ENCODE measurements at places on chromosomes 13 and 19.

GRCh38 chr13:33139780-33140535 is 123.7 kb downstream of the KL start:
- no peak for DNase-seq

GRCh38 chr13:105327581-105328126 is 1207.8 kb downstream of the EFNB2 start:
- no peak for DNase-seq

DNA sequence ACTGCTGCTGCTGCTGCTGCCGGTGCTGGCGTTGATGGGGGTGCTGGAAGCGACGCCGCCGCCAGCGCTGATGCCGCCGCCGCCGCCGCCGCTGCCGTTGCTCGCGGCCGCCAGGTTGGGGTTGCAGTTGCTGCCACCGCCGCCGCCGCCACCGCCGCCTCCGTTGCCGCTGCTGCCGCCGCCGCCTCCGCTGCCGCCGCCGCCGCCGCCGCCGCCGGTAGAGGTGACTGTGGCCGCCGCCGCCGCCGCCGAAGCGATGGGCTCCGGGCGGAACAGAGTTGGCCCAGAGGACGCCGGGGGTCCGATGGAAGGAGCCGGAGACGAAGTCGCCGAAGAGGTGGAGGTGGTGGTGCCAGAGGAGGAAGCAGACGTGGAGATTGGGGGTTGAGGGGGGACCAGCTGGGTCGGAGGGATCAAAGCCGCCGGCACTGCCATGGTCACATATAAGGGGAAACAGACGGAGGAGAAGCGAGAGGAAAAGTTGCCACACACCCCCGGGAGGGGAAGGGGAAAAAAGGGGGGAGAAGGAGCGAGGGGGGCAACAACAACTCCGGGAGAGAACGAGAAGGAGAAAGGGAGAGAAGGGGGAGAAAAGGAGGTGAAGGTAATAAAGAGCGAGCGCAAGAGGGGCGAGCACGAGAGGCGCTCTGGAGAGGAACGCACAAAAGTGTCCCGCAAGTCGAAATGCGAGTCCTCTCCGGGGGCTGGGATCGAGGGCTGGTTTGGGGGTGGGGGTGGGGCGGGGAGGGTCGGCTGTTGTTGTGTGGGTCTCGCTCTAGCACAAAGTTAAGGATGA is 471 bp downstream of the DACH1 start:
- DNase-seq: no peak

GRCh38 chr13:49608651-49609331 is 19.5 kb upstream of the ARL11 start:
- no peak for DNase-seq

DNA sequence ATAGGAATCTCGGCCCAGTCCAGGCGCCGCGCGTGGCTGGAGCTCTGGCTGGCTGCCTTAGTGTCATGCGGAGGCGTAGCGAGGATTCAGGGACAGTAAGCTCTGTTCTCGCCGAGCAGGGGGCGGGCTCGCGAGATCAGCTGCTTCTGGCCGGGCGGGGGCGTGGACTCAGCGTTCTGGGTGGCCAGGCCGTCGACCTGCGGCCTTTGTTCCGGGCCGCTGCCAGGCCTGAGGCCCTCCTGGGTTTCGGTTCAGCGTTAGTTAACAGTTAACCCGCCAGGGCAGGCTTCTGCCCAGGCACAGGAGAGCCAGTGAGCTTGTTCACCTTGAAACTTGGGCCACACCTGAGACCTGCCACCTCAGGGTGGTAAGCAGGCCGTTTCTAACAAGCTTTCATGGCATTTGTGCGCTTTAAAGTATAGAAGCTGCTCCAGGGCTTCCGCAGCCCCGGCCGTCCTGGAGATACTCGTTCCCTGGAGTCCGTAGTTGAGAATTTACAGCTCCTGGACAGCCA is 332.2 kb upstream of the SGCG start:
- DNase-seq: no peak

Data from CD4-positive, alpha-beta T cell (primary cell).